ENCODE measurements at places on chromosomes 5 and 9. TPM values are rescaled to one million over a fixed set of nuclear protein-coding genes. Genes with fewer than 3 reads are reported as not detected.

Gene HTR1A
- total RNA-seq, result not detected

Gene QRFP
- total RNA-seq, result not detected

Gene AK6
- total RNA-seq, result 30.4 TPM

Gene NPR2
- total RNA-seq, result 45.6 TPM

Gene DMRT3
- total RNA-seq, result 0.26 TPM

Gene GCNT1
- total RNA-seq, result 8.6 TPM

- no peak for DNase-seq
These were observed 13.1 kb upstream of the IGFBPL1 start for GRCh38 chr9:38437193-38437823.

- peak; percentile 86 for DNase-seq
These were observed at the start of gene SEMA5A for GRCh38 chr5:9545992-9546851. Gene SEMA5A (minus strand): TSS chr5:9546075. CDS start chr5:9379946, 166,129 bp downstream.

DNA sequence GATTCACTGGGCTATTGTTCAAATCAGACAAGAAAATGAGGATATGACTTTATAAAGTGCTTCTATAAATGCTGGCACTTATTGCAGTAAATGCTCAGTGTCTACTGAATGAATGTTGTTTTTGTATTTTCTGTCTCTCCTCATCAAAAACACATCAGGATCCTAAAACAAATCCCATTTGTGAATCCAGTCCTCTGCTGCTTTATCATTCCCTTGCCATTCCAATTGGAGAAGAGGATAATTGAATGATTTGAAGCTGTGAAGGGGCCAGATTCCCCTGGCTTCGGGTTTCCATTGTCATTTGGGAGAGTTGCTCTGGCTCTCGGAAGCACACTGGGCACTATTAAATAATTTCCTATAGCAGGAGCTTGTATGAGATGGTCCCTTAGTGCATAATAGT lies 666.8 kb downstream of the ACTL7B start:
- no peak for DNase-seq

DNA sequence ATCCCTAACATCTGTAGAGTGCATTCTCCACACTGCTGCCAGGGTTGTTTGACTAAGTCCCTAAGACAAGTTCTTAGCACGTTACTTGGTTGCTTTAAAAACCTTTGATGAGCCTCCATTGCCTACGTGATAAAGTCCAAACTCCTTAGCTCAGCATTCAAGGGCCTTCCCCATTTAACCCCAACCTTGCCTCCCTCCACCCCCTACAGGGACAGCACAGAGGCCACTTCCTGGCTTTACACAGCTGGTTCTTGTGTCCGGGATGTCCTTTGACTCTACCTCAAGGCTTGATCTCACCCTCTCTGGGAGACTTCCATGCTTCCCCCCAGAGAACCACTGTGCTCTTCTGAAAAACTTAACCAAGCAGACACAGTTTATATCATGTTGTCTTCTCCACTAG lies 29.4 kb downstream of the FAM240B start:
- no peak for DNase-seq

GRCh38 chr9:115162946-115163345 lies 45.0 kb upstream of the TNC start:
- no peak for DNase-seq

DNA sequence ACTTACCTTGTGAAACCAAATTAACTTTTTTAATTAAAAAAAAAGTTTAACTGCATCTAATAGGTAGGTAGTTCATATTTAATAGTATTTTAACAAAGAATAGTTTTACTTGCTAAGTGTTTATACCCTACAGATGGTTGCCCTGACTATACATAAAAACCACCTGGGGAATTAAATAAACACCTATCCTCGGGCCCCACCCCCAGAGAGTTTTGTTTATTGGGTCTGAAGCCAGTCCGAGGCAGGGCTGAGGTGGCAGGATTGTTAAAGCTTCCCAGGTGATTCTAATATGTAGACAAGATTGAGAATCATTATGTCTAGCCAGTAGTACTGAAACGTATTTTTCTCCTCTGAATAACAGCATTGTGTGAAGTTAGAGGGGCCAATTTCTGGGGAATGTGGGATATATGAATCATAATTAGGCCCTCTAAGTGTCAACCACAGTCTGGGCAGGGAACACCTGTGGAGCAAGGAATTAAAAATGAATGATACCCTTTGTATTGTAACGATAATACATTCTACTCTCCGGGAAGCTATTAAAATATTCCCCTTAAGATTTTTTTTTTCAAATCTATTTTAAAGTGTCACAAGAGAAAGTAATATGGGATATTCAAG lies 5.6 kb upstream of the PAM start:
- no peak for DNase-seq

GRCh38 chr5:76029739-76030138 lies 53.4 kb upstream of the SV2C start:
- no peak for DNase-seq
